ENCODE measurements at places on chromosomes 5 and 9.

DNA sequence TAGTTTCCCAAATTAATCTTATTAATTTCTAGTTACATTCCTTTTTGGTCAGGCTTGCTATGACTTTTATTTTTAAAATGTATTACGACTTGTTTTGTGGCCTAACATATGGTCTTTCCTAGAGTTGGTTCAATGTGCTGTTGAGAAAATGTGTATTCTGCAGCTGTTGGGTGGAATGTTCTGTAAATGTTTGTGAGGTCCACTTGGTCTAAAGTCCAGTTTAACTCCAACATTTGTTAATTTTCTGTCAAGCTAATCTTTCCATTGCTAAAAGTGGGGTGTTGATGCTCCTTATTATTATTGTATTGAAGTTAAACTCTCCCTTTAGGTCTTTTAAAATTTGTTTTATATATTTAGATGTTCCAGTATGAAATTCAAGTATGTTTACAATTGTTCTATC is 1010.8 kb upstream of the EDIL3 start:
- DNase-seq, result no peak

DNA sequence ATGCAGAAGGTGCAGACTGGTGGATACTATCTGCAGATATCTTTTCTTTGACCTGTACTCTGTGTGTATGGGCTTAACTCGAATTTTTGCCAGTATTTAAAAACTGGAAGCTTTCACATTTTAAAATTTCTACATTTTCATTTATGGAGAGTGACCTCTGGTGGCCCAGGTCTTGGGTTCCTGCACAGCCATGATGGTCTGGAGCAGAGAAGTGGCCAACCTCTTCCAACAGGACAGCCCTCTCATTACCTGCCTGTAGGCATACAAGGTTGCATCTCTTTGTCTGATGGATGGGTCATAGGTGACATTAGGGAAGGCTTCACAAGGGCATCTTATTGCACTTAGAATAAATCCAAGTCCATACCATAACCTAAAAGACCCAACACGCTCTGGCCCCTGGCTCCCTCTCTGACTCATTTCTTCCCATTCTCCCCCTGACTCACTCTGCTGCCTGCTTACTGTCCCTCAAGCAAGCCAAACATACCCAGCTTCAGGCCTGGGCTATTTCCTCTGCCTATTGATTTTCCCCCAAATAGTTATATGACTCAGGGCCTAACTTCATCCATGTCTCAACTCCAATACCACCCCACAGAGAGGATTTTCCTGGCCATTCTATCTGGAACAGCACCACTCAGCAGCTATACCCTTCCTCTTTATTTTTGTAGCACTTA is 113.3 kb upstream of the SLC1A3 start:
- DNase-seq, result no peak

DNA sequence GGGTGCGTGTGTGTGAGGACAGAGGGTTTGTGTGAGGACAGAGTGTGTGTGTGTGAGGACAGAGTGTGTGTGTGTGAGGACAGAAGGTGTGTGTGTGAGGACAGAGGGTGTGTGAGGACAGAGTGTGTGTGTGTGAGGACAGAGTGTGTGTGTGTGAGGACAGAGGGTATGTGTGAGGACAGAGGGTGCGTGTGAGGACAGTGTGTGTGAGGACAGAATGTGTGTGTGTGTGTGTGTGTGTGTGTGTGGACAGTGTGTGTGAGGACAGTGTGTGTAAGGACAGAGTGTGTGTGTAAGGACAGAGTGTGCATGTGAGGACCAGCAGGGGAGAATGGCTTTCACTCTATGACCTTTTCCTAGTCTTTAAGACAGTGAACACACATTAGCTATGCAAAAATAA is 63.1 kb upstream of the UBAC1 start:
- DNase-seq, result no peak

DNA sequence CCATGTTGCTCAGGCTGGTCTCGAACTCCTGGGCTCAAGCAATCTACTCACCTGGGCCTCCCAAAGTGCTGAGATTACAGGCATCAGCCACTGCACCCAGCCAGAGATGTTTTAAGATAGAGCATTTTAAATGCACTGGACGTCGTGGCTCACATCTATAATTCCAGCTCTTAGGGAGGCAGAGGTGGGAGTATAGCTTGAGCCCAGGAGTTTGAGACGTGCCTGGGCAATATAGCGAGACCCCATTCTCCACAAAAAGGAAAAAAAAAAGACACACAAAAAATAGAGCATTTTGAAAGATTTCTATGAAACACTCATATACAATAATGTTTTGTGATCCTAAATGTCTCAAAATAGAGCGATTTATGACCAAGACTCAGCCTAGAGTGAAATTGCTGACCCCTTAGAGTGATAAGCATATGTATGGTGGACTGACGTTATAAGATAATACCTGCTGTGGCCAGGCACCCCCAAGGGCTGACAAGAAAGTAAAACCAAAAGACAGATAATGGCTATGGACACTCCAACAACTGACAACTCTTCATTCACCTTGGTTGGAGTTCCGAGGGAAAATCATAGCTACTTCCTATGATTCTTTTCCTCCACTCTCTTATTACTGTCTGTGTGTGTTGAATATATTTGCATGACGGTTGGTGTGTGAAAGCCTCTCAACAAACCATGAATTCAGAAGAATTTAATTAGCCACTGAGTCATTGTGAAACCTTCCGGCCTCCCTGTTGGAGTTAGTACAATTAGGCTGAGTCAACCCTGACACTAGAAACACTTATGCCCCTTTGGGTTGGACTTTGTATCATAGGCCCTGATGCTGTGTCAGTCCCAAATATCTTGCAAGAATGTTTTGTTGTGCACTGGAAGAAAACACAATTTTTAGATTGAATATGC is 526.5 kb upstream of the NUDT12 start:
- no peak for DNase-seq

Data from effector CD8-positive, alpha-beta T cell (primary cell).